Pulmonary artery endothelial cell (primary cell): ENCODE measurements at places on chromosomes 6 and 20.

GRCh38 chr6:99790679-99791078, 184.0 kb downstream of the PRDM13 start:
- DNase-seq, result no peak

- DNase-seq, result peak; percentile 63
Observed at GRCh38 chr6:138597336-138597735, 98.0 kb upstream of the NHSL1 start.

DNA sequence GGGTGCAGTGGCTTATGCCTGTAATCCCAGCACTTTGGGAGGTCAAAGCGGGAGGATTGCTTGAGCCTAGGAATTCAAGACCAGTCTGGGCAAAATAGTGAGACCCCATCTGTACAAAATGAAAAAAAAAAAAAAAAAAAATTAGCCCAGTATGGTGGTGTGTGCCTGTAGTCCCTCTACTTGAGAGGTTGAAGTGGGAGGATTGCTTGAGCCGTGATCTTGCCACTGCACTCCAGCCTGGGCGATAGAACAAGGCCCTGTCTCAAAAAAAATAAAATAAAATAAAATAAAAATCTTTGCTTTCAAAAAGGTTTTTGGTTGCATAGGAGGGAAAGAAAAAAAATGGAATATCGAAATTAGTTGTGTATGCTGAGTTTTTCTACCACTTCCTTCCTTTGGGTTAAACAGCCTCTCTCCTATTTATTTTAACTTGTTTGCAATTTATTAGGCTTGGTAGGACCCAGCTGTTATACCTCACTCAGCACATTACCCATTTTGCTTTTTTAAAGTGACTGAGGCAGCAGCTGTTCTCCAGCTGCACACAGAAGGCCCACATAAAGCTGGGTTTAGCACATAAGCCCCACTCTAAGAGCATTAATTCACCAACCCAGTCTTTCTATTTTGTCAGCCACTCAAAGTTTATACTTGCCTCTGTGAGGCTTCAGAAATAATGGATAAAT, 152.3 kb downstream of the ZFAND3 start:
- no peak for DNase-seq

DNA sequence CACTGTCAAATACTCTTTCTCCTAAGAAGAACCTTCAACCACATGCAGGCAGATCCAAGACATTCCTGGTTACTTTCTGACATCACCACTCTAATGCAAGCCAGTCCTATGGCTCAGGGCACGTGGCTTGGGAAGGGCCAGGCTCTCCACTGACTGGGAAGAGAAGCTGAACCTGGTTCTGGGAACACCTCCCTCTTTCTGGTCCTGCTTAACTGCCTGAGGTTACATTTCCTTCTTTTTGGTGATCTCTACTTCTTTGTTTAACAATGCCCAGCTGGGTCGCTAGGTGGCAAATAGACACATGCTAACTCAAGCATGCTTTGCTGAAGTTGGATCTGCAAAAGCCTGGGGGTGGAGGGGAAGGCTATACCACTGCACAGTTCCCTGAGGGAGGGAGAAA, 249.8 kb downstream of the GMDS start:
- no peak for DNase-seq

- no peak for DNase-seq
Observed at GRCh38 chr6:25829375-25829774, 2.5 kb downstream of the SLC17A1 start.

GRCh38 chr6:69866770-69867638, 648 bp downstream of the COL19A1 start:
- DNase-seq, result no peak

DNA sequence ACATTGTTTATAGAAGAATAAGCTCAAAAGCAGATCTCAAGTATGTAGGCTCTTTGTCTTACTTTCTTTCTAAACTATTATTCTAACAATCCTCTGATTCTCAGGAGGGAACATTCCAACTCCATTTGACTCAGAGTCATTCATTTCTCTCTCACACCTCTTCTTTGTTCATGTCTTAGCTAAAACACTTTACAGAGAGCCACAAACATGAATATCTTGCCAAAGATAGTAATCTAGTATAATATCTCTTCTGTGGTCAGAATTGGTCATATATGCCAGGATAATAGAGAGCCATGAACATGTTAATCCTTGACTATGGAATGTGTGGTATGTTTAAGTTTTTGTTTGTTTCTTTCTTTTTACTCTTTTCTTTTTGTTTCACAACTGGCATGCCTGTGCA, 456.0 kb upstream of the PTCHD4 start:
- no peak for DNase-seq

DNA sequence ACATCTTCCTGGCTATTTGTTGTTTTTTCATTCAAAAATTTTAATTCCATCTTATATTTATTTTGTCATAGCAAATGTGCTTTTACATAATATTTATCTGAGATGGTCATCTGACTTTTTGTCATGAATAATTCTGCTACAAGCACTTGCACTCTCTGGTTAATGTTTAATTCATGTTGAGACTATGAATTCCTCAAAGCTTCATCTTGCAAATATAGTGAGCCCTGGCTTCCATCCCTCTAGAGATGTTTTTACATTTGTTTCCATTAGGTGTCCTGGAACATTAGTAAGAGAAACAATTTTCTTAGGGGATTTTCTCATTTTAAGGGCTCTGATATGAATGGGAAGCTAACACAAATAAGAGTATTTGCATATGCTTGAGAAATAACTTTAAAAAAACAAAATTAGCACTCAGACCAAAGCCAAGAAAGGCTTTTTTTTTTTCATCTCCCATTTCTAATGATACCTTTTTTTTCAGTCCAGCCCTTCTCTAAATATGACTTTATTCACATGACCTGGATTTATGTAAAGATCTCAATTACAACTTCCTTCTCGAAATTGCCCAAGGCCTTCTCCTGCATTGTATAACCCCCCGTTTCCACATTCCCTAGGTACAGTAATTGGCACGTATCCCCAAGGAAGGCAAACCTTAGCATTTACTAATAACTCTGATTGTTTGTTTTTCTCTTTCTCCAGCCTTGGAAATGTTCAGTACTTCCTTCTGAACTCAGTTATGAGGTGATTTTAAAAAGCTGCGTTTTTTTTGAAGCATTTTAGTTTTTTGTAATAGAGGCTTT, 797.0 kb upstream of the GJE1 start:
- DNase-seq, result no peak

- DNase-seq, result no peak
Observed at GRCh38 chr20:40336533-40336932, 352.5 kb downstream of the MAFB start.

GRCh38 chr6:147639279-147639678, 130.8 kb downstream of the SAMD5 start:
- DNase-seq, result no peak

DNA sequence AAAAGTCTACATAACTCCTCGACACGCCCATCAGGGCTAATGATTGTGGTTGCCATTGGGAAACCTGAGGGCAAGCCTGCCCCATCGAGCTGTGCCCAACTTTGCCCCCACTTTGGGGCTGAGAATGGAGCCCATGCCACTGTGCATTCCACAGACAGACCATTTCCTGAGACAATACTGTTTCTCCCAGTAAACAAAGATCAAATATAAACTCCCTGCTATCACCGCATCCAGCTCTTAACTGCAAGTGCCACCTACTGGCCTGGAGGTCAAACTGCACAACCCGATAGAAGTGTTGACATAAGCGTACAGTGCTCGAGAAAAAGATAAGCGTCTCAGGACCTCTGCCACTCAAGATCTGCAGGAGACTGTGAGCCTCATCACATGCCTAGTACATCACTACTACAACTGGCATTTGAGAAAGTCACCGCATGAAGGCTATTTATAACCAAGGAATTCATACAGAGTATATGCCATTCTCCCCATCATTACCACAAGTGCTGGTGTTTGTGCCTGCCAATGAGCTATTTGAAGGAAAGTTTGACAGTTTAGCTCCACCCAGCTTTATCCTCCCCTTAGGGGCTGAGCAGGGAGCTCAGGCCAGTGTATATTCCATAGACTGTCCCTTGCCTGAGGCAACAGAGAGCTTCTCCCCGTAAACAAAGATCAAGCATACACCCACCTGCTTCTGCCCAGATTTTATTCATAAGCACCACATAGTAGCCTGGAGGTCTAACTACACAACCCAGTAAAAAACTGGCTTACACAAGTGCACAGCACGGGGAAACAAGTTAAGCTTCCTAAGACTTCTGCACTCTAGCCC, 4.5 kb upstream of the DEFB126 start:
- no peak for DNase-seq

GRCh38 chr6:6405031-6405430, 84.6 kb upstream of the F13A1 start:
- no peak for DNase-seq

- DNase-seq, result no peak
Observed at GRCh38 chr6:32659856-32660595, 6.4 kb downstream of the HLA-DQB1 start.

DNA sequence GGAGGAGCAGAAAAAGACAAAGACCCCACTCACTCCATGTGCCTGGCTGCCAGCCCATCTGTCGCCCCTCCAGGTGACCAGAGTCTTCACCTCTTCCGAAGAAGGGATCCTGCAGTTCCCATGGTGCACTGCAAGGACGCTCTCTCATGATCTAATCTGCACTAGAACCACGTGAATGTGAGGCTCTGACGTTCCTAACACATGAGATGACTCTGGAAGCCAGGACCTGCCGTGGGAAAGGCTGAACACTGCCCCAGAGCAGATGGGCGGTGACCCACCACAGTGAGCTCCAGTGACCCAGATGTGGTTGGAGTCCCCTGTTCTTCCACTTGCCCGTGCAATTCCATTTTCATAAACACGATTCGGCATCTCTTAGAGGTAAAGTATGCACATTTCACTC, 39.6 kb upstream of the PDE10A start:
- no peak for DNase-seq

- DNase-seq, result no peak
Observed at GRCh38 chr6:29724937-29725869, 2.0 kb downstream of the HLA-F start.

- no peak for DNase-seq
Observed at GRCh38 chr6:135877666-135878065, 26.2 kb downstream of the PDE7B start.

GRCh38 chr6:148192310-148192709, 150.3 kb upstream of the SASH1 start:
- DNase-seq, result no peak

- no peak for DNase-seq
Observed at GRCh38 chr6:47377971-47378370, 68.3 kb upstream of the TNFRSF21 start.

GRCh38 chr6:166958926-166959861, 2.8 kb upstream of the RNASET2 start:
- no peak for DNase-seq

DNA sequence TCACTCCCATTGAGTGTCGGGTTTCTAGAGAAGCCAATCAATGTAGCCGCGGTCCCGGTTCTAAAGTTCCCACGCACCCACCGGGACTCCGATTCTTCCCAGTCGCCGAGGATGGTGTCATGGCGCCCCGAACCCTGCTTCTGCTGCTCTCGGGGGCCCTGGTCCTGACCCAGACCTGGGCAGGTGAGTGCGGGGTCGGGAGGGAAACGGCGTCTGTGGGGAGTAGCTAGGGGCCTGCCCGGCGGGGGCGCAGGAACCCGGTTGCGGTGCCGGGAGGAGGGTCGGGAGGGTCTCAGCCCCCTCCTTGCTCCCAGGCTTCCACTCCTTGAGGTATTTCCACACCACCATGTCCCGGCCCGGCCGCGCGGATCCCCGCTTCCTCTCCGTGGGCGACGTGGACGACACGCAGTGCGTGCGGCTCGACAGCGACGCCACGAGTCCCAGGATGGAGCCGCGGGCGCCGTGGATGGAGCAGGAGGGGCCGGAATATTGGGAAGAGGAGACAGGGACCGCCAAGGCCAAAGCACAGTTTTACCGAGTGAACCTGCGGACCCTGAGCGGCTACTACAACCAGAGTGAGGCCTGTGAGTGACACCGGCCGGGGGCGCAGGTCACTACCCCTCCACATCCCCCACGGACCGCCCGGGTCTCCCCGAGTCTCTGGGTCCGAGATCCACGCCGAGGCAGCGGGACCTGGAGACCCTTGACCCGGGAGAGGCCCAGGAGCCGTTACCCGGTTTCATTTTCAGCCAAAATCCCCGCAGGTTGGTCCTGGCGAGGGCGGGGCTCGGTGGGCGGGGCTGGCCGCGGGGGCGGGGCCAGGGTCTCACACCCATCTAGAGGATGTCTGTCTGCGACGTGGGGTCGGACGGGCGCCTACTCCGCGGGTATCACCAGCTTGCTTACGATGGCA, 35.2 kb upstream of the HLA-G start:
- no peak for DNase-seq

GRCh38 chr6:137097057-137097456, 52.3 kb upstream of the IL20RA start:
- no peak for DNase-seq
